Heart right ventricle (tissue), 16 donors: ENCODE measurements at places on chromosomes 3 and 15. TPM values are rescaled to one million over a fixed set of nuclear protein-coding genes. Genes with fewer than 3 reads are reported as not detected.

- no peak for DNase-seq
Observed at GRCh38 chr3:37319784-37320183, 145.4 kb upstream of the LRRFIP2 start.

DNA sequence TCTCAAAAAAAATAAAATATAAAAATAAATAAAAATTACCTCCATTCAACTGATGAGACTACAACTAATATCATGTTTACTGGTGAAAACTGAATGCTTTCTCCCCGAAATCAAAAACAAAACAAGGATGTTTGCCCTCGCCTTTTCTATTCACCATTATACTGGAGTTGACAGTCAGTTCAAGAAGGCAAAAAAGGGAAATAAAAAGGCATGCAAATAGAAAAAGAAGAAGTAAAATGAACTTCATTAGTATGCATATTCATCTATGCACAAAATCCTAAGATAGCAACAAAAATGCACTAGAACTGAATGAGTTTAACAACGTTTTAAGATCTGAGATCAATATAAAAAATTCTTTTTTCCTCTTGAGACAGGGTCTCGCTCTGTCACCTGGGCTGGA is 72.7 kb upstream of the FAM174B start:
- no peak for DNase-seq

GRCh38 chr3:79056498-79056897 is 711.3 kb downstream of the ROBO1 start:
- no peak for DNase-seq

GRCh38 chr3:169644750-169645149 is 18.8 kb downstream of the MECOM start:
- DNase-seq: no peak

DNA sequence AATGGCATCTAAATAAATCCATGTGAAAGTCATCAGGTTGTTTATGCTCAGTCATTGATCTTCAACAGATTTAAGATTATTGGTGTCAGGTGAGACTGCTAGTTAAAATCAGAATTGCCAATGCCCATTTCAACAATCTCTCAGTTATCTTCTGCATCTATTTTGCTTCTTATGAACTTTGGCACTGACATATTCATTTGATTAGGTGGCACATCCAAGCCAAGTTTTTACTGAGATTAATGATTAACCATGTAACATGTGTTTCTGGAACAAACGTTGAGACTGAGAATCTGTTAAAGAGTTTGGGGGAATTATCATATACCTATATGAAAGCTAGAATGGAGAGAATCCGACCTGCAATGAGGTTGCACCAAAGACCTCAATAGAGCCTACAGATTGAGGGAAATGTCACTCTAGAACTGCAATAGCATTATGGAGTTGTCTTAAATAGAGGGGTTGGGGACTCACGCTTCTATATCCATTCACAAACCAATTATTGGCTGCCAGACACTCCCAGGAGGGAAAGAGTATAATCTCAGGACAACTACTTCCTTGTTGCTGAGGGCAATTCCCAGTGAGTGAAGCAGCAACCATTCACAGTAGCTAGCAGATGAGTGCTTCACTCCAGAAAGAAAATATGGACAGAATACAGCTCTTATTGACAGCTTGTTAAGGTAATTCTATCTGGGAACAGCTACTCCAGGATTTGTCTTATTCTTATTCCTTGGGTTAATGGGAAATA is 891.3 kb downstream of the SQOR start:
- no peak for DNase-seq

DNA sequence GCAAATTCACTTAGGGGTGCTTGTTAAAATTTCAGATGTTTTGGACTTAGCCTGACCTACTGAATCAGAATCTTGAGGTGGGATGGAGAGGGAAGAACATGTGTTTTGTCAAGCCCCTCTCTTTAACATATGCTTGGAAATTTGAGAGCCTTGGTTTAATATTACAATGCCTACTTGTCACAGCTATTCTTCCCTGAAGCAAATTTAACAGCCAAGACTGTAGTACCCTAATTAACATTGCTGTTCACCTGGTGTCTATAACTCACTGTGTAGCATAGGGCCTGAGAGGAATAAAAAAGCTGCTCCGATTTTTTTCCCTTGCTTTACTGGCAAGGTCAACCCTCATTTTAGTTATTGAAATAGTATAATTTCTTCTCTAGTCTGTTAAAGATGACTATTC is 880.1 kb downstream of the CADM2 start:
- no peak for DNase-seq

GRCh38 chr3:125192190-125193035 is 20.1 kb downstream of the SLC12A8 start:
- DNase-seq: no peak

GRCh38 chr15:79572691-79573404 is 140.7 kb downstream of the MINAR1 start:
- no peak for DNase-seq

- no peak for DNase-seq
Observed at GRCh38 chr15:69377216-69377970, 36.8 kb upstream of the KIF23 start.

GRCh38 chr3:44918581-44918980 is 44.2 kb downstream of the TGM4 start:
- DNase-seq: no peak

GRCh38 chr3:193317682-193318300 is 60.8 kb downstream of the ATP13A5 start:
- DNase-seq: no peak

DNA sequence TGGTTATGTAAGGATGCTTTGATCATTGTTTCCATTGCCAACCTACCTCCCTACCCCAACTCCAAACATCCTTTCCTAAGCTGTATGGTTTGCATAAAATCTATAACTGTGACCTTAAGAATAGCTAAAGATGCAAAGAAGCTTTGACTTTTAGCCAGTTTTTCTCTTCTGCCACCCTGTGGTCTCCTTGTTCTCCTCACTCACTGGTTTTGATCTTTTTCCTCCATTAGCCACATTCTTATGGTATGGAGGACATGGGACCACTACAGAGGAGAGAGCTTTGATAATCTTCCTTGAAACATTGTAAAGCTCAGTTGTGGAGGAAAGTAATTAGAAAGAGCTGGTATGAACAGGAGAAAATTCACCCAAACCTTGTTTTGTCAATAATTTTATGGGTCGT is 115.9 kb downstream of the NEK11 start:
- DNase-seq: no peak

DNA sequence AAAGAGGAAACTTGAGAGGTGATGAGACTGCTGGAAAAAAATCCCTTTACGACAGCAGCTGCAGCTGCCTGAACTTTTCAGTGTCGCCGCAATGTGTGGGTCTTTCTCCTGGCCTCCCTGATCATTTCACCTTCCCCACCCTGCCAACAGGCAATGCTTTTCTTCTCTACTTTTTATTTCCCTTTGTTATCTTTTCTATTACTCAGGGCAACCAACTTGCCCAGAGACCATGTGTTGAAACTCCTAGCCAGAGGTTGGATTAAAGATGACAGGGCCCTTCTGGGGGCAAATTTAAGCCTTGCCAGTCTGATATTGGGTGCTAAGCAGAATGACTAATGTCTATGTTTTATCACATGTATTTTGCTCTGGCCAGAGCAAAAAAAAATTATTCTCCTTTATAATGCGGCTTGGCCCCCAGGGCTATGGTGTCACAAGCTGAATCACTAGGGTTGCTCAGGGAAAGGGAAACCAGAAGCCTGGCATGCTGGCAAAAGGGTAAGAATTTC is 51.5 kb upstream of the CFAP20DC start:
- no peak for DNase-seq

DNA sequence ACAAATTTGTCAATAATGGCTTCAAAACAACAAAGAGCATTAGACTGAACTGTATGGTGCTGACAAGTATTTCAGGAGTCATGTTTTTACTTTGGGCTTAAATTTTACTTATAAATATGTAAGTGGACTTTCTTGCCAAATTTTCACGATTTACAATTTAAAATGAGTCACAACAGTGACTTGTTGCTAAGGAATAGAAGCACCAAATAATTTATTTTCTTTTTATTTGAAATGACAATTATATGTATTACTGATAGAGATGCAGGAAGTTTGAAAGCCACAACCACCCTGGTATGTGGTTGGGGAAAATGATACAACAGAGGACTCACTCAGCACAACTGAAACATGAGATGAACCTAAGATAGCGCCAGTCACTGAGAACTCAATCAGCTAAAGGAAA is 90.3 kb downstream of the FMN1 start:
- DNase-seq: no peak

DNA sequence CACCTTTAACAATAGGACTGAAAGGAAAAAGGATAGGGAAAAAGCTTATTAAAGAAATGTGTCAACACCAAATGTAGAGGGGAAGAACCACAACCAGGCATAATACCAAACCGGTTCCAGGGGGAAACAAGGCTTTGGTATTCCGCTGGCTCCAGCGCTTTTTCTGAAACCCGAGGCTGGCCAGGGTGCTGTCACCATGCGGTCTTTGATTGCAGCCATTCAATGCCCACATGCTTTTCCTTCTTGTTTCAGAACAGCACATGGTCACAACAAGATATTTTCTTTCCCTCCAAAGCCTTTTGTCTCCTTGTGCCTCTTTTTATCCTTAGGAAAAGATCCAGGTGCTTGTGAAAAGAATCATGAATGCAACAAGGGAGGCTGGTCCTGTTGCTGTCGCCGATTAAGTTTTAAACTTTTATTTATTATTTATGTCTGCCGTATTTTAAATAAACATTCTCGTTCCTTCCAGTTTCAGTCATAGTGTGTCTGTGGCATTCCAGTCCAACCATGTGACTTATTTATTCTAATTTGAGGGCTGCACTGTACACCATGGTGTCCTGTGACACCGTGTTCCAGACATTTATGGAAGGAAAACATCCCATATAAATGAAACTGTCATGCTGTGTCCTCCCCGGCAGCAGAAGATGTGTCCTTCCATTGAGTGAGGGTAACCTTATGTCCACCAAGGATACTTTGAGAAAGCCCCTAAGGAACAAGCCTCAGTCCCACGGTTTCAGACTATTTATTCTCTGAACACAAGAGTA is 41.1 kb downstream of the CCK start:
- no peak for DNase-seq

DNA sequence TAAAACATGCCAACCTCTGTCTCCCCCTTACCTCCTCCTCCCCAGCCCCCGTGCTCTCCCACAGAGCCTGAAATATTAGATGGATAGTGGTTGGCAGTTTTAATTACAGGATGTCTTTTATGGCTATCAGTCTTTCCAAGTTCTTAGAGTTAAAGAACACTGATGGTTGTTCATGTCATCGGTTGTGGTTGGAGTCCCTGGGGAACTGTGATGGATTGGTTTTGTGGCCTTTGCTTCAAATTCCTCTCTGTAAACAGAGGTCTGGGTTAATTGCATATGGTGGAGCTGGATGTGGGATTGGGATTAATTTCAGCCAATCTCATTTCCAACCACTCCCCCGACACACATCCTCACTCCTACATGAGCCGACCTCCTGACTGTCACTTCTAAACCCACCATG is 164.5 kb upstream of the PROK2 start:
- DNase-seq: no peak

- no peak for DNase-seq
Observed at GRCh38 chr3:155329513-155330048, 36.1 kb upstream of the STRIT1 start.

DNA sequence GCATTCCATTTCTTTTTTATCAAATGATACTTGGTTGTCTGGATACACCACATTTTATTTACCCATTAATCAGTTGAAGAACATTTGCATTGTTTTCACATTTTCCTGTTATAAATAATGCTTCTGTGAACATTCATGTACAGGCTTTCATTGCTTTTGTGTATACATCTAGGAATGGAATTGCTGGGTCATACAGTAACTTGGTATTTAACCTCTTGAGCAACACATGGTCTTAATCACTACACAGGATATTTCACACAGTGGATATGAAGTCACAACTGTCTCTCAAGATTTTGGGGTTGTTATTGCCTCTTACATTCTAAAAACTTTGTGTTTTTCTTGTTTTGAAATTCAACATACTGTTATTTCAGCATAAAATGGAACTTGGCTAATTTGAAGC is 48.2 kb downstream of the C3orf85 start:
- DNase-seq: no peak

DNA sequence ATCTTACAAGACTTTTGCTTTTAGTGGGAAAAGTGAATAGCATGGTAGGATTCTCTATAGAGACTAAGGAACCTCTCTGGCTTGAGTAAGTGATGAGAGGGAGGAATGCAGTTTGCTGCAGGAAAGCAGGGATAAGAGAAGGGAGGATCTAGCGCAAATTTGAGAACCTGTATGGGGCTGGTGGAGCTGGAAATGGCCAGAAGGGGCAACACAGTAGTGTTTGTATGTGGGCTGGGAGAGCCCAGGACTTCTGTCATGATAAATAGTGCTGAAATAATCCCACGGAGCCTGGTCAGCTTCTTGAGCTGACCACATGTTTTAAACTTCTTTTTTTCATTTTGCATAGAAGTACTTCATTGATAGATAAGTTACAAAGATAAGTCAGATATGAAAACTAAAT is 11.2 kb upstream of the SHC4 start:
- DNase-seq: no peak

GRCh38 chr3:32334675-32335074 is 57.0 kb upstream of the CMTM7 start:
- DNase-seq: no peak

- DNase-seq: no peak
Observed at GRCh38 chr15:77670558-77671361, 38.0 kb upstream of the LINGO1 start.

GRCh38 chr15:81107889-81108288 is 26.2 kb upstream of the CFAP161 start:
- DNase-seq: no peak

GRCh38 chr3:13932578-13933295 is 52.9 kb upstream of the WNT7A start:
- peak; percentile 35 for DNase-seq

- DNase-seq: no peak
Observed at GRCh38 chr3:48716508-48716981, 476 bp downstream of the IP6K2 start.

- DNase-seq: no peak
Observed at GRCh38 chr3:43641306-43642114, 19.7 kb upstream of the ANO10 start.

GP9 gene
- polyA plus RNA-seq: not detected

CACNA2D3 gene
- polyA plus RNA-seq: 0.51 TPM

RPS17 gene
- 3,888 TPM for polyA plus RNA-seq

ACAN gene
- 0.33 TPM for polyA plus RNA-seq

GOLGA8S gene
- 0.03 TPM for polyA plus RNA-seq

MRAS gene
- 128 TPM for polyA plus RNA-seq

ZSCAN2 gene
- 4.2 TPM for polyA plus RNA-seq

FSIP1 gene
- polyA plus RNA-seq: 1.9 TPM

FRMD4B gene
- 4.1 TPM for polyA plus RNA-seq

LIPH gene
- polyA plus RNA-seq: not detected

TMEM62 gene
- 13.9 TPM for polyA plus RNA-seq

TMC3 gene
- polyA plus RNA-seq: under 0.01 TPM
